ENCODE measurements at places on chromosomes 7 and 10.
A peak's percentile ranks its signal among the peaks of the same experiment; 100 is the strongest.

DNA sequence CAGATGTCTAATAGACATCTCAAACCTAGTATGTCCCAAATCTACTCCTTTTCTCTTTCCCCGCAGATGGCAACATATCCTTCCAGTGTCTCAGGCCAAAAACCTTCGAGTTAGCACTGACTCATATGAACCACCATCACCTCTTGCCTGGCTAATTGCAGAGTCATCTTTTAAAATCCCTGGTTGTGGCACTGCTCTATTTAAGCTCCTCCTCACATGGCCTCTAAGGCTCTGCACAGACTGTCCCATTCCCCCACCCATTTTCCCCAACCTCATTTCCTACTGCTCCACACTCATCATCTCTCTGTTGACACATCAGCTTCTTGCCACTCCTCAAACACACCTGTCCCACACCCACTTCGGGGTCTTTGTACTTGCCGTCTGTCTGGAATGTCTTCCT is 16.8 kb upstream of the HBP1 start:
- peak; percentile 33 for DNase-seq

- DNase-seq: no peak
Observed at GRCh38 chr10:70109064-70109729, 23.4 kb downstream of the AIFM2 start.

- peak; percentile 89 for DNase-seq
Observed at GRCh38 chr7:105782391-105783042, 93.9 kb downstream of the ATXN7L1 start.

DNA sequence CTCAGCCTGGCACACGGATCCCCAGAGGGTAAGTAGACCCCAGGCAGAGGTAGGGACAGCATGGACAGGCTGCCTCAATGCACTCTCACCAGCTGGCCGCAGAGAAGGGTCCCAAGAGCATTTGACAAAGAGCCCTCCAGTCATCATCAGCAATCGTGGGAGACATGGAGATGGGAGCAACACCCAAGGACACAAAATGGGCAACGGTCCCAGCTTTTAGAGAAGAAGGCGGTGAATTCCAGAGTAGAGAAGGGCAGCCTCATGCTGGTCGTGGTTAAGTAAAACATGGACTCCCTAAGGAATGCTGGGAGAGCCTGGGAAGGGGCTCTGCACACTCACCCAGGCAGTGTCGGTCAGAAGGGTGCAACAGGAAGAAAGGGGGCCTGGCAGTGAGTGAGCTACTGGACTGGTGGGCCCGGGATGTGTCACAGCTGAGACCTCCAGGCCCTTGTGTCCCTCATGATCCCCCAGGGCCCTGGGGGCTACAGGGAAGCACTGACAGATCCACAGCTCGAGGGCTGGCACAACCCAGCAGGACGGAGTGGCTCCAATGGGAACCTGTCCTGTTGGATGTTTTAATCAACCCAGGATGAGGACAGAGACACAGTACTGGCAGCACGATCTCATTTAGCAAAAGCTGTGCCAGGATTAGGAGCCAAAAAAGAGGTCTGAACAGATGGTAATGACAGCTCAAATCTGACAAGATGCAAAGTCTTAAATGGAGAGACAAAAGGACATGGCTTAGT is 147.1 kb downstream of the NEURL1 start:
- DNase-seq: peak; percentile 32

DNA sequence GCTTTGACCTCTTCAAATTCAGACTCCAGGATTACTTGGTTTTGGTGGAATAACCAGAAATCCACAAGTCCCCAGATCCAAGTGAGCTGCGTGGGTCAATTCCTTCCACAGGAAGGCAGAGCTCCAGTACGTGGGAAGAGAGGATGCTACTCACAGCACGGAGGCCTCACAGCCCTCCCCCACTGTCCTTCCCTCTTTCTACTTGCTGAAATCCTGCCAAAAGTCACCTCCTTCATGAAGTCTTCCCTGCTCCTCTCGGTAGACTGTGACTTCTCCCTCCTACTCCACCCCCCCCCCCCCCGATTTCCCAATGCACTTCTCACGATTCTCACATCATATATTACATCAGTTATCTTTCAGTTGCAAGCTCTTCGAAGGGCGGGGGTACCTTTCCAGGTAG is 12.3 kb downstream of the CAMK2G start:
- no peak for DNase-seq

- no peak for DNase-seq
Observed at GRCh38 chr10:124322191-124322980, 96.3 kb downstream of the OAT start.

- DNase-seq: peak; percentile 94
Observed at GRCh38 chr7:101950450-101951119, 133.2 kb downstream of the CUX1 start.

- DNase-seq: no peak
Observed at GRCh38 chr7:36589391-36589790, 134.9 kb downstream of the AOAH start.

- DNase-seq: peak; percentile 13
Observed at GRCh38 chr7:101442426-101443070, 79.9 kb downstream of the COL26A1 start.

GRCh38 chr10:49167425-49168170 is 20.6 kb downstream of the TMEM273 start:
- no peak for DNase-seq

DNA sequence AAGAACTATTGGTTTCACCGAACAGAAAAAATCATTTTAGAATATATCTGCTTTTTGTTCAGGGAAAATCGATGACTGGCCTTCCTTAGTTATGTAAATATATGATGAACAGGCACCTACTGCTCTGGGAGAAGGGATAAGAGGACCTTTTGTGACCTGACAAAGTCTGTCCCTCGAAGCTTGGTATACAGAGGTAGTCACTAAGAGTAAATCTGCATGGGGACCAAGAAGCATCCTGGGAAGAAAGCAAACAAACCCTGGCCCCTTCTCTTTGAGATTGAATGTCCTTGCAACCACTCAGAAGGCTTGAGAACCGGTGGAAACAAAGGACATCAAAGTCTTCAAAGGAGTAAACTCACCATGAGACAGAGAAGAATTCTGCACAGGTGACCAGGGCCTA is 52.3 kb downstream of the SKIDA1 start:
- no peak for DNase-seq

DNA sequence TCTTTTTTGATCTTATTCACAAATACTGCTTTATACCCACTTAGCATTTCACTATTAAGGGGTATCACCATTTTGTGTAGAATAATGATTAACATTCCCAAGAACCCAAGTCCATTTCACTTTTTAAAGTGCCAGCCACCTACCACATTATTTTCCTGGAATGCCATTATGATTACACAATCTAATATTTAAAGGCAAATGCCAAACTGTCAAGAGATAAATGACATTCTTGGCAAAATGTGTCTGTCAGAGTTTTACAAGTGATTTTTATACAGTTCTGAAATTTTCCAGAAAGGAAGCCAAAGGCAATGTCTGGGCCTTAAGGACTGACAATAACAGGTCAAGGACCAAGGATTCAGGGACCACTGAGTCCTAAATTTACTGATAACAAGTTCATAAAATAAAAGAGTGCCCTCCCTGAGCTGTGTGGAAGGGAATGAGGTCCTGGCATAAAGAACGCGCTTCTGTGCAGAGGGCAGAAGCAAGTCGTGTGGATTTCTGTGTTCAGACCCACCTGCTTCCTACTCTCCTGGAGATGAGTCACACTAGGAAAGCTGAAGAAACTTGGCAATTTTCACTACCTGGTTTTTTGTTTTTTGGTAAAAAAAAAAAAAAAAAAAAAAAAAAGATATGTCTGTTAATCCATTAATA is 66.5 kb downstream of the UBE2H start:
- DNase-seq: no peak

DNA sequence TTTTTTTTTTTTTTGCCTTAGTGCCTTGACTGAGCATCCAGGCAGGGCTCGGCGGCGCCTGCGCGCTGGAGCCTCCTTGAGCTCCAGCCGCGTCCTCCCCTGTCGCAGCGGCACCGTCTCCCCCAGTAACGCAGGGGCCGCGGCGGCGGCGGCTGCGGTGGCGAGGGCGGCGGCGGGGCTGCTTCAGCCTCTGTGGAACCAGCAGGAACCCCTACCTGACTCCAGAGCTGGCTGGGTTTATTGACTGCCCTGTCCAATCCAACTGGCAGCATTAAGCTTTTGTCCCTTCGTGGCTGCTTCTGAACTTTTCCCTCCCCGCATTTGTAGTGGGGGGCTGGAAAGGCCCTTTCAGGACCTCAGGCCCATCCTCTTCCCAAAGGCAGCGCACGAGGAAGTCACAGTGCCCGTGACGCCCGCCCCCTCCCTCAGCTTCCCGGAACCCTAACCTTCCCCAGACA is at the start of gene GPR85:
GPR85 (minus strand) TSS at position 397 of the 458 bp plus-strand sequence. CDS start 2,106 bp downstream, outside the sequence.
- DNase-seq: peak; percentile 57

GRCh38 chr10:88271761-88272543 is 311.2 kb downstream of the RNLS start:
- peak; percentile 51 for DNase-seq

DNA sequence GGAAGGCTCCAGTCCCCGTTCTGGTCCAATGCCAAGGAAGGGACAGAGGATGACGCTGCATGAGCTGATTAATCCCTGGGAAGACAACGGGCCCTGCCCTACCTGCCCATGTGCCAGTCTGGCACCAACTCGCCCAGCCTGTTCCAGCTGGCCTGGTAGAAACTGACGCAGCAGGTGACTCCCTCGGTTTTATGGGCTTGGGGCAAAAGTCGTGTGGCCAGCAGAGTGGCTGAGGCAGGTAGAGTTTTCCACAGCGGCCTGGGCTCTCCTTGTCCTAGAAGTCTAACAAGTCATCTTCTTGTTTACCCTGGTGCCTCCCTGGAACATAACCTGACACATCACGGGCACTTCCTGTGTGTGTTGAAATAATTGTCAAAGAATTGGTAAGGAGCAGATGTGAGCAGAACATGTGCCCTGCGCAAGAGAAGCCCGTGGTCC is 20.4 kb upstream of the LMTK2 start:
- DNase-seq: no peak

GRCh38 chr7:25381818-25382589 is 153.7 kb upstream of the NPVF start:
- DNase-seq: peak; percentile 42

GRCh38 chr10:131830446-131831130 is 70.2 kb upstream of the PPP2R2D start:
- no peak for DNase-seq

DNA sequence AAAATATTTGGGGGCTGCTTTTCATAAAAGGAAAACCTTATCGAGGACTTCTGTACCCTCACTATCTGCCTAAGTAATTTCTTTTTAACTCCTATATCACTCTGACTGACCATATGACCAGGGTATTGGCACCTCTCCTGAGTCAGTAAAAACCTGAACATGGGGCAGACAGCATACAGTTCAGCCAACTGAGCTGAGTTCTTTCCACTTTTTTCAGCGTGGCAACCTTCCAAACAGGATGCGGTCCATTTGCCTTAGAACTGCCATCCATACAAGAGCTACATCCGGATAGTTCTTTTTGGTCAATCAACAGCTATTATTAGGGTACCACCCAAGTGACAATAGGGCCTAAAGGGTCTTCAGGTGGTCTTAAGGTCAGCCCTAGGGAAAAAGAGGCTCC is 122.6 kb downstream of the MARCHF5 start:
- DNase-seq: no peak

DNA sequence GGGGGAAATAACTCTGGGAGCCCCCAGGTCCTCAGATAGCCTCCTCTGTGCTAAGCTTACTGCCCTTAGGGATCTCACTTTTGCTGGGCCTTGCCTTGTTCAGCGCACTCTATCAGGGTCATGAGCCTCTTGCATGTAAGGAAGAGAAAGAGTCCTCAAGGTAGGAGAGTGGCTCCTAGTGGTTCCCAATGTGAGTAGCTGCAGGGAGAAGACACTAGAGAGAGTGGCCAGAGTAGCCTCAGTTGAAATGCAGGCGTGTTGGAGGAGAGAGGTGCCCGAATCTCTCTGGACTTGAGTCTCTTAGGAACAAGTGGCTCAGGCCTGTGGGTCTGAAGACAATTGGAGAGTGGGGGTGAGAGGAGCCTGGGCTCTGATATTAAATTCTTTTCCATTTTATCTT is 94.3 kb upstream of the SORCS3 start:
- DNase-seq: no peak

DNA sequence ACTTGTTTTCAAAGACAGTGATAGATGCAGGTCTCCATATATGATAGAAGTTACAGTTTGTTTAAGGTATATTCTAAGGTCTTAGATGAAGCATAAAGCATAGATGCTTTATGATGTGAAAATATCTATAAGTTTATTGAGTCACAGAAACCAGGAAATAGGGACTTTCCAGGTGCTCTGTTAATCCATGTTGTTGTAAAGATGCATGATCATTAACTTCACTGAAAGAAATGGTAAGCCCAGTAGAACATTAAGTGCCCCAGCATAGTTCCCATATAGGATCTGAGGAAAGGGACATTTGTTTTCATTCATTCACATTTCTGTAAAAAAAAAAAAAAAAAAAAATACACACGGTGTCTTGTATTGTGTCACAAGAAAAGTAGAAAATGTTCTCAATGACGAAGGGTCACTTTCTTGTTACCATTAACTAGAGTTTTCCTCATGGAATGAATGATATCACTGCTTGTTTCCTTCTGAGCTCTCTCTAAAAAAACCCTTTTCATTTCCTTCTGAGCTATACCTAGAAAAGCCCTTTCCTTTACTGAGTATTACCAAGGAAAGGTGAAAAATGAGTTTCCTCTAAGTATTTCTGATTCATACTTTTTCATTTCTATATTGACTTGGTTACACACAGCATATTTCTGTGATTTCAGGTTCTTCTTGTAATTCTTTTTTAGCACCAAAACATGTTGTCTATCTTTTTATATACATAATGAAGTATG is 105.2 kb downstream of the MACC1 start:
- no peak for DNase-seq

- DNase-seq: no peak
Observed at GRCh38 chr10:77191324-77192049, 446.1 kb downstream of the KCNMA1 start.

GRCh38 chr7:17234398-17235031 is 63.9 kb upstream of the AHR start:
- DNase-seq: peak; percentile 94

- DNase-seq: no peak
Observed at GRCh38 chr7:48781752-48782151, 142.6 kb upstream of the CDC14C start.

DNA sequence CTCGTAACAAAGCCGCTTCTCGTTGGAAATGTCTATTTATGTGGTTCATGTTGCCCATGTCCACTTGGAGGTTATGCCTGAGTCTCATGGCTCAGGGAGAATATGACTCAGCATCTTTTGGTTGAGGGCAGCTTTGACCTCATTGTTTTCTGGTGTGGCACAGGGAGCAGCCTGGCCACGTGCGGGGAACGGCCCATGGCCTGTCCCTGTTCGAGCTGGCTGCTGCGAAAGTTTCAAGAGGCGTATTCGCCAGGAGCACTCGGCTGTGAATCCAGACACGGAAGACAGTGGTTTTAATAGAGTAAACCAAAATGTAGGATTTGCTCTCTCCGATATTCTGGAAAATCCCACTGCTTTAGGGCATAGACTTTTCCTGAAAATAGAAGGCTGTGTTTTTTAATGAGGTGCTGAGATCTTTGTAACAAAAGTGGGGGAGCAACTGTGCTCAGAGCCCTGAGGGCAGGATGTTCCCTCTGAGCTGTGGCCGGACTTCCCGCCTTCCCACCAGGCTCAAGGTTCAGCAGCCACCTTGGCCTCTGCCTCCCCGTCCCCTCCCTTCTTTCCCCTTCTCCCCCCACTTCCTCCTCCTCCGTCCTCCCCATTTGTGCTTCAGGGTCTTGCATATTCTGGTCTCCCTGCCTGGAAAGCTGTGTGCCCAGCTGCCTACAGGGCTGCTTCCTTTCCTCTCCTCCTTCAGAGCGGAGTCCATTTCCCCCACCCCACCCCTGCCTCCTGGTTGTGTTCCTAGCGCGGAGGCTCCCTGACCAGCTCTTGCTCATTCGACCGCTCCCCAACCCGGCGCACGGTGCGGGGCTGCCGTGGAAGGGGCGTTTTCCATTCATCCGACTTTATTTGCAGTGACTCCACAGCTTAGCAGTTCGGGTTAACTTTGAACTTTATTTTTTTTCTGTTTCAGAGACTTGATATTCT is 642.0 kb downstream of the SDK1 start:
- DNase-seq: peak; percentile 26
